Activated naive CD4-positive, alpha-beta T cell treated with anti-CD3 and anti-CD28 coated beads, Interleukin-2, amount 50 U/mL, for 72 hours (primary cell): ENCODE measurements at places on chromosomes 11 and 22. TPM values are rescaled to one million over a fixed set of nuclear protein-coding genes. Genes with fewer than 3 reads are reported as not detected.

GRCh38 chr22:29049655-29050263, 11.9 kb downstream of the C22orf31 start:
- no peak for DNase-seq

The MS4A12 gene
- not detected for total RNA-seq

The OR8D1 gene
- not detected for total RNA-seq

DNA sequence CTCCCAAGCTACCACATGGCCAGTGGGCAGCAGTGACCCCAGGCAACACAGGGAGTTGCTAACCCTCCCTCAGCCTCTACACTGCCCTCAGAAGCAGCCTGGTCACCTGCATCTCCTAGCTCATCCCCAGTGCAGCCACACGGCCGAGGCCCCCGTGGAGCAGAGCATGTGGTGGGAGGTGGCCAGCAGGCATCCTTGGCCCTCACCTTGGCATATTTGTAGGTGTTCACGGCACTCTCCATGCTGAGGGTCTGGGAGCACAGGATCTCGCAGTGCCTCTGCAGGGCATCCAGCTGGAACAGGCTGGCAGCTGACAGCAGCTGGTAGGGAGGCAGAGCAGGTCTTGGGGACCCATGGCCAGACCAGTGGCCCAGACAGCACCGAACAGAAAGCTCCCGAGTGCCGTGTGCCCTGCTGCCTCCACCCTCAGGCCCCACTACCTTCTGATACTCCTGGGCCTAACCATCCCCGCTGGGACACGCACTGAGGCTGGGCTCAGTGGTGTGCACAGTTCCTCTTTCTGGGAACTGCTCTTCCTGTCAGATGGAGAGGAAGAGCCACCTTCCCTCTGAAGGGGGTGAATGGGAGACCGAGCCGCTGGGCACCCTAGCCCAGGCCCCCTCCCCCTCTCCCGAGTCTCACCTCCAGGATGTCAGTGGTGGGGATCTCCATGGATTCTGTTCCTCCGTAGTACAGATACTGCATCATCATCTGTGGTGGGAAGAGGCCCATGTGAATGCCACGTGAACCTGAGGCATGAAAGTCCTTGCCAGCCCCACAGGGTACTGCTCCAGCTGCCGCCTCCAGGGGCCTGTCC, 48.8 kb downstream of the NAT10 start:
- no peak for DNase-seq

GRCh38 chr11:65576867-65577755, 1.3 kb downstream of the EHBP1L1 start:
- DNase-seq: no peak

DNA sequence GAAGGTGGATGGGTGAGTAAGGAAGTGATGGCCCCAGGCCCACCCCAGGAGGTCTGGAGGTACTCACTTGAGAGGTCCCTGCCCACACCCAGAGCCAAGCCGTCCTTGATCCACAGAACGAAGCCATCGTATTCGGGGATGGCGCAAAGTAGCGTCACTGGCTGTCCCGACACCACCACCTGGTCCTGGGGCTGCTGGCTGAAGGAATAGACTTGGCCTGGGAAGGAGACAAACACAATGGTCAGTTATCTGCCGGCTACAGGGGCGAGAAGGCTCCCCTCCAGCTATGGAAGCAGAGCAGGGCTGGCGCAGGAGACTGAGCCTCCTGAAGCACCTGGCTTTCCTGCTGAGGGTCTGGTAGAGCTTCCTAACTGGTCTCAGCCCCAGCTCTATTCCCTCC, 171.0 kb downstream of the ST3GAL4 start:
- DNase-seq: no peak

The SYT9 gene
- 0.08 TPM for total RNA-seq

DNA sequence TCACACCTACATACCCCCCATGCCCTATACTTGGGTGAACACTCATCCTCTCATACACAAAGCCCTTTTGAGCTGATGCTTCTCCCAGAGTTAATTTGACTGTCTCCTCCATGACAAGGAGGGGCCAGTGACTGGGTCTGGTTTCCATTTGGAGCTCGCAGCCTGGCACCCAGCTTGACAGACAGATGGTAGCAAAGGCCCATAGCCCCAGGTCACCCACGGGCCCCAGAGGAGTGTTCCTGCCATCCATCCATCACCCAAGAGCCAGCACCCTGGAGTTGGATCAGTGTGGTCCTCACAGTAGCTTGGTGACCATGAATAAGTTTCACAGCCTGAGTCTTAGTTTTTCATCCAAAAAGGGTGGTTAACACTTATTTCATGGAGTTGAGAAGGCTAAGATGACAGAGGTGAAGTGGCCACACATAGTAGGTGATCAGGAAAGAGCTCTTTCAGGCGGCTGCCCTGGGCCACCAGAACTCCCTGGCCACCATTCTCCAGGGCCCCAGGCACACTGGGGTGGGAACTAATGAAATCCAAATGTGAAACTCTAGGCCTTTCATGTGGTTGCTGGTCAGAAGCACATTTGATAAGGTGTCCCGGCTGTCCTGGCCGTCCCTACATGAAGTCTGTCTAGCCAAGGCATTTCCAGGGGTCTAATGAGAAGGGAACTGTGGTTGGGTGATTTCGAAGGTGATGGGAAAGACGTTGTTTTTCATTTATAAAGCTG, 42.4 kb downstream of the LIF start:
- DNase-seq: no peak

The TNNT3 gene
- total RNA-seq: 12.9 TPM

DNA sequence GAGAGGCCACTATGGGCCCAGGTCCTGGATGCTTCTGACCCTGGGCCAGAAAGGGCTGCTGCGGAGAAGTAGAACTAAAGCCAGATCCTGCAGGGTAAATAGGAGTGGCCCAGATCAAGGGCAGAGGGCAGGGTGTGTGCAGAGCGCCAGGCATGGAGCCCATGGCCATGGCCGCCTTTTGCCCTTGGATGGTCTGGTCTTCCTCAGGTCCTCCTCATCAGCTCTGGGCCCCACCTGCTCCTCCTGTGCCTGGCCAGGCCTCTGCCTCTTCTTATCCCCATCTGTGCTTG, 277.6 kb downstream of the BRD1 start:
- no peak for DNase-seq

The ALKBH3 gene
- total RNA-seq: 42.3 TPM

The SYT7 gene
- not detected for total RNA-seq

- DNase-seq: peak; percentile 90
These were observed at the start of gene PPP6R2 for GRCh38 chr22:50342651-50343540. Gene PPP6R2, plus strand, starts transcription at chr22:50343327. Its CDS starts 50,582 bp downstream, at chr22:50393909.

The GAB4 gene
- not detected for total RNA-seq

GRCh38 chr11:405954-406795, 8.6 kb downstream of the SIGIRR start:
- peak; percentile 63 for DNase-seq

GRCh38 chr22:47457021-47457420, 694.6 kb downstream of the TBC1D22A start:
- no peak for DNase-seq

The MRGPRX4 gene
- not detected for total RNA-seq

DNA sequence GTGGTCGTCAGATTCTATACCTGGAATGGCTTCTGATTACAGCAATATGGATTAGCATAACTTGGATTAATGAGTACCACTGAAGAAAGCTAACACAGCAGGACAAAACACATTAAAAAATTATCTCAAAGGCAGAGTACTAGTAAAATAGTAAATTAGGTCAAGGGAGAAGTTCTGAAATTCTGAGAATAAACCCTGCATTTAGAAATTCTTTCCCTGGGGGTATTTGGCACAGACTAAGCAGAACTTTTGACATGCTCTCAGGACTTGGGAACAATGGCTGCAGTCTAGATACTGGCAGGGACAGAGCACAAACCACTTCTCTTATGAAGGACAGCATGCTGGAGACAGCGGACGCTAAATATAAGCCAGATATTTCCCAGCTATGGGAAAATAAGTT, 85.6 kb upstream of the GRIA4 start:
- DNase-seq: no peak

GRCh38 chr22:23193196-23193827, 13.0 kb downstream of the BCR start:
- DNase-seq: no peak

DNA sequence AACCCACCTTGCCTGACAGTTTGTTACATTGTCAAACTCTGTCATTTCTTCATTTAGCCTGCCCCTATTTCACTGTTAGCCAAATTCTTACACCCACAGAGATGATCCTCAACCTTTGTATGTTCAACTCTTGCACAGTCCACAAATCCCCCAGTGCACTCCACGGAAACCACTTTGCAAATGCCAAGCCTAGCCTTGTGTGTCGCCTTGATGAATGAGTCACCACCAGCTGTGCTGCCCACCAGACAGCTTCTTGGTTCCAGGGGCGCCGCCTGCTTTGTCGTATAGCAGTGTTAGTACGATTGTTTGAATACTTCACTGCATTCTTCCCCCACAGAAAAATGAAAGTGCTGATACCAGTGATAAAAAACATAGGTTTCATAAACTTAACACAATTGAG, 686.3 kb downstream of the NTM start:
- no peak for DNase-seq

- DNase-seq: no peak
These were observed 1.1 kb downstream of the CSTF3 start for GRCh38 chr11:33160136-33160535.

- DNase-seq: no peak
These were observed 101.4 kb downstream of the C11orf58 start for GRCh38 chr11:16839821-16840220.

- DNase-seq: peak; percentile 59
These were observed 3.3 kb upstream of the BCL9L start for GRCh38 chr11:118928870-118929500.

The KDM4E gene
- not detected for total RNA-seq

- DNase-seq: no peak
These were observed 6.2 kb downstream of the KDM4F start for GRCh38 chr11:95055283-95055897.
